NCI-H2227 treated with DMSO at 0.1 percent for 48 hours (cell line): ENCODE measurements at places on chromosomes 3 and 15.
A peak's percentile ranks its signal among the peaks of the same experiment; 100 is the strongest.

DNA sequence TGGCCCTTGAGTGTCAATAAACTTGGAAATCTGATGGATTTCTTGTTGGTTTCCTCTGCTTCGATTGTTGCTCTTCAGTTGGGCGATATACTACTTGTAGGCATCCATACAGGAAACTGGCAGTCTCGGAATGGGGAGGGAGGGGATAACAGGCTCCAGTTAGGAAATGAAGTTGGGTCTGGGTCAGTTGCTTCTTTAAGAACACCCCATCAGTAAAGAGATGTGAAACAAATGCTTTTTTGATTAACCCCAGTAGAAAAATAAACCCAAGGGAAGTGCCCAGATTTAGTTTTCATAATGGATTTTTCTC lies 681 bp downstream of the CHMP2B start:
- no peak for DNase-seq

DNA sequence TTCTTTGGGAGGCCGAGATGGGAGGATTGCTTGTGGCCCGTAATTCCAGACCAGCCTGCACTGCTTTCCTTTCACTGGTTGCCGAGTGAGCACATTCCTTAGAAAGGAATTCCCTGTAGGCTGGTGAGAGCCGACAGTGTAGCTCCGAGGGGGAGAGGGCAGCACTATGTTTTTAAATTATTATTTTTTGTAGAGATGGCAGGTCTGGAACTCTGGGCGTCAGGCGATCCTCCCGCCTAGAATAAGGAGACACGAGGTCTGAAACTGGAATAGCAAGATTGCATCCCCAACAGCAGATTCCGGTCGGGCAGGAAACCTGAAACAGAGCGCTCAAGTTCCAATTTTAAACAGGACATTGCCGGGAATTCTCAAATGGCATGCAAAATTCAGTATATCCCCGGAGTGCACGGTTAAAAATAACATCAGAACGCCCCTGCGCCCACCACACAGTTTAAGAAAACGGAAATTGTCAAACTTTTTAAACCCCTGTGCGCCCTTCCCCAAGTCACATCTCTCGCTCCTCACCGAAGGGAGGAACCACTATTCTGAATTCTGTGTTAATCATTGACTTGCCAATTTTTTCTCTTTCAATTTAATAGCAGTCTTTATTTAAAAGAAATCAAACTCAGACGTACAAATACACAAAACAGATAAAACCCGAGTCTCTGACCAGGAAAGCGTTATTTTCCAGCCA lies 643 bp upstream of the RNU5B-1 start:
- peak; percentile 77 for DNase-seq

DNA sequence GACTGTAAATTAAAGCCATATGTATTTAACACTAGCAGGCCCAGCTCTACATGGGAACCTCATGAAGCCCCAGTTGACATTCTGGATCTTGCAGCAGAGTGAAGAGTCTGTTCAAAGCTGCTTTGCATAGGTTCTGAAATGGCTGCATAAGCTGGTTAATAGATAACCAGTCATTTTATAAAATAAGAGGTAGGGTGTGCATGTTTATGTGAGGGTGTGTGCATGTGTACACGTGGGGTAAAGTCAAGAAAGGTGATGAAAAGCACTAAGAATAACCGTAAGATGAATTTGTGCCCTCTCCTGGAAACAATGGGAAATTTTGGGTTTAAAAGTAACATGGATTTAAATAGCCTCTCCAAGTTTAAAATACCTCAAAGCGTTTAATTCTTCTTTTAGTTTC lies 33.0 kb downstream of the PAQR9 start:
- DNase-seq, result no peak

- no peak for DNase-seq
Measured at GRCh38 chr3:118809696-118810498, 224.7 kb downstream of the IGSF11 start.

- DNase-seq, result no peak
Measured at GRCh38 chr3:41318520-41318919, 119.2 kb downstream of the CTNNB1 start.
